ENCODE measurements at places on chromosomes 4 and X.

GRCh38 chr4:174352061-174352819, 68.5 kb downstream of the CEP44 start:
- DNase-seq, result no peak

GRCh38 chrX:107878106-107878505, 52.4 kb downstream of the MID2 start:
- DNase-seq, result no peak

GRCh38 chrX:123971982-123972381, 10.5 kb downstream of the STAG2 start:
- no peak for DNase-seq

DNA sequence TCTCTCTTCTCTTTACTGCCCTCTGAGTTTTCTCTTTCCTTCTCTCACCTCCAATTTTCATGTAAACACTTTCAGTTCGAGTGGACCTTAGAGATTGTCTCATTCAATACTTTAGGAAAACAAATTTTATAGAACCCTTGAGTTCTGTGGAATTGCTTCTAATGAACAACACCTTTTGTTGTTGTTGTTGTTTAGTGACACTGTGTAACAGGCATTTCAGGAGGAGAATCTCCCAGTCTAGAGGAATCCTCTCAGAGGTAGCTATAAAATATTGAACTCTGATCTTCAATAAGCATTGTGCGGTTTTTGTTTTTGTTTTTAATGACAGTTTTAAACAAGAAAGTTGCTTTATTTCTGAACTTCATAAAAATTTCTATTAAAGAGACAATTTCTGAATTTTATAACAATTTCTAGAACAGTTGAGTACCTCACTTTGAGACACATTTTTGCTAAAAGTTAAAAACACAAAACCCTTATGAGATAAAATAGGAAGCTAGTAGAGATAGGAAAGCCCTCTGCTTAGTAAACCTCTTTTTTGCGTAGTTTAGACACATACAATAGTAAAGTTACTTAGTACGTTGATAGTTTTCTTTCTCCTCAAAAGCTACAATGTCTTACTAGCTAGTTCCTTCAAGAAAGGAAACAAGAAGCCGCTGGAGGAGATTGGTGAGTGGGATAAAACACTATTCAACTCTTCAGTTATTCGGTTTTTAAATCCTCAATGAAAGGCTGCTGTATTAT, 38.8 kb downstream of the CLCN3 start:
- no peak for DNase-seq

DNA sequence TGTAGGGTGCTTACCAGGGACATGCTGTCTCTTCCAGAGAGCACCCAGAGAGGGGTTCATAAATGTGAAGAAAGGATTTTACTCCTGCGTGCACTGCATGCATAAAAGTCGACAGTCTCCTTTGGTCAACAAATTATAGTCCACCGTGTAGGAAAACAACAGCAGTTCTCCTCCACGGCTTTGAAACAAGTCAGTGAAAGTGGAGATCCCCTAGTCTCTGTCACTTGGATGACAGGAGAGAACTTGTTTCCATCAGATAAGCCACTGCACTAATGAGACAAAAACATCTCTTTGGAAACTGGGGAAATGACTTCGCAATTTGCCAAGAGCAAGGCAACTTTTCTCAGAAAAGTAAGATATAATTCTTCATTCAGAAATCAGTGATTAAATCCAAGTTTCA, 9.7 kb downstream of the UNC5C start:
- DNase-seq, result no peak

DNA sequence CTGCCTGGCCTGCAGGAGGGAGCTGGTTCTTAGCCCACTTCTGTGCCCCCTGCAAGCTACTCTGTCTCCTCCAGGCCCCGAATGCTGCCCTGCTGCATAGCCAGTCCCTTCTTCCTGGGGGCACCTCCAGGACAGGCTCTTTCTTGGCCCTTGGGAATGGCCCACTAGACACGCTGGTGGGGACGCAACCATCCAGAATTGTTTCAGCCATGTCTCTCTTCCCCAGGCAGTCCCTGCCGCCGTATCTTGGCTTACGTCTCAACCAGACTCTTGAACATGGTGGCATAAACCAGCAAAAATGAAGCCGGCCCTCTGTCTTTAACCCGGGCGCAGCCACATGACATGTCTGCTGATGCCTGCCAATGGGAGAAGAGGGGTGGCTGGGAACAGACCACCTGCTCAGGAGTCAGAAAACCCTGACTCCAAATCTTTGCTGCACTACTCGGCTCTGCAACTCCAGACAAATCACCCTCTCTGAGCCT, 9.0 kb downstream of the LRPAP1 start:
- DNase-seq, result no peak

DNA sequence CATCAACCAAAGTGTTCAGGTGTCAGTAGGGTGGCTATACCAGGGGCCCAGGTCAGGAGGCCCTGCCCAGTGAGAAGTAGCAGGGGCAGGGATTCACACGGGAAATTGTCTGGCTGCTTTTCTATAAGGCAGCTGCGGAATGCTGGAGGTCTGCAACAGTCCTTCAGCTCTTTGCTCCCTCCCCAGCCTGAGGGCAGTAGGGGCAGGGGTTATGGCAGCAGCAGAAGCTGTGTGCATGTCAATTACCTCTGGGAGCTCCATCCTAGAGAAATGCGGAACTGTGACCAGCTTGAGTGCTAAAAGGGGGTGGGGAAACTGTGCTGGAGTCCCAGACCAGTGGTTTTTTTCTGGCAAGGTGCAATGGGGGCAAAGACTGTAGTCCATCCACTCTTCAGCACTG, 810.4 kb downstream of the PCDH7 start:
- no peak for DNase-seq

DNA sequence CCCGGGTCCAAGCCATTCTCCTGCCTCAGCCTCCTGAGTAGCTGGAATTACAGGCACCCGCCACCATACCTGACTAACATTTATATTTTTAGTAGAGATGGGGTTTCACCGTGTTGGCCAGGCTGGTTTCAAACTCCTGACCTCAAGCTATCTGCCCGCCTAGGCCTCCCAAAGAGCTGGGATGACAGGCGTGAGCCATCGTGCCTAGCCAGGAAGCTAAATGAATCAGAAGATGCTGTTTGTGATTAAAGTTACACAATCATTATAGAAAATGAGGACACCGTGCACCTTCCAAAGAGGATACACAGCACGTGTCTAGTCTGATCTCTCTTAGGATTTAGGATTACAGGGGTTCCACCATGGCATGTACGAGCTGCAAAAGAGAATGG, 99.6 kb downstream of the DHRSX start:
- no peak for DNase-seq
